ENCODE measurements at places on chromosomes 12 and 14.

DNA sequence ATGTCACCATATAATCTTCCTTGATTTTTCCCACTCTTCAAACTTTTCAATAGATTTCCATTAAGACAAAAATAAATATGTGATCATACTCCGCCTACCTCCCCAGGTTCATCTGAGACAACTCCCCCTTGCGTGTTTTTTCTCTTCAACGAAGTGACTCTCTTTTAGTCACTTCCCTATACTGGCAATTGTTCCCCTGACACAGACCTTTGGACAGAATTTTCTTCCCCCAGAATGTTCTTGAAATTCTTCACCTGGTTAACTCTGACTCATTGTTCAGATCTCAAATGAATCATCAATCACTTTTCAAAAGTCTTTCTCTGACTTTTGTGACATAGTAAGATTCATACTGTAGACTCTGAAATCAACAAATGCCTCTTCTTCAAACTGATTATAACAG is 727.3 kb upstream of the LMO3 start:
- DNase-seq = no peak

GRCh38 chr14:36915081-36915480 is 253.4 kb downstream of the PAX9 start:
- DNase-seq = no peak

GRCh38 chr14:69994002-69994401 is 114.8 kb downstream of the SMOC1 start:
- DNase-seq = no peak

- no peak for DNase-seq
These were observed 38.4 kb downstream of the IRF2BPL start for GRCh38 chr14:76990084-76990483.

GRCh38 chr12:64544371-64545080 is 65.8 kb upstream of the RASSF3 start:
- no peak for DNase-seq

- no peak for DNase-seq
These were observed 394.1 kb downstream of the C12orf75 start for GRCh38 chr12:105724641-105725040.

GRCh38 chr12:131088701-131089530 is 135.2 kb downstream of the ADGRD1 start:
- DNase-seq = no peak

DNA sequence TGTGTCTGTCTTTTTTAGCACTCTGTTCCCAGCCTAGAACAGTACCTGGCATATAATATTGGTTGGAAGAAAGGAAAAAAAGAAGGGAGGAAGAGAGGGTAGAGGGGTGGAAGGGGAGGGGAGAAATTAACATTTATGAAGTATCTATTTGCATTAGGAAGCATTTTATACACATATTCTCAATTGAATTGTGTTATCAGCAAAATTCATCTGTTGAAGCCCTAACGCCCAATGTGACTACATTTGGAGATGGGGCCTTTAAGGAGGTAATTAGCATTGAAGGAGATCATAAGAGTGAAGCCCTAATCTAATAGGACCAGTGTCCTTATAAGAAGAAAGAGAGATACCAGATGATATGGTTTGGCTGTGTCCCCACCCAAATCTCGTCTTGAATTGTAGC is 30.2 kb upstream of the FICD start:
- no peak for DNase-seq

DNA sequence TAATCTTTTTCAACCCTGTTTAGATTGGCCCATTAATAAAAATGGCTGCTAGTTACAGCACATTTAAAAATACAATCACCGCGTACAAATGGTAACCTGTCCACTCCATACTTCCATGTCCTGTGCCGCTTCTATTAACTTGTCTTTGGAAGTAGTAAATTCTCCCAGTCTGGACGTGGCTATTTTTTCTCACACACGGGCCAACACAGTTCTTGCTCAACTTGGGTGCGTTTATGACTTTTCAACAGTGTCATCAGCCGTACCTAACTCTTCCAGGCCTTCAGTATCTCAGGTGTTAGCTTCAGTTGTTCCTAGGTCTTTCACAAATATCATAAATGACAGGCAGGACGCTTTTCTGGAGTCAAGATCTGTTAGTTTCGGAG is 475 bp upstream of the PCNX1 start:
- no peak for DNase-seq

GRCh38 chr12:2633825-2634200 is 161.0 kb upstream of the FKBP4 start:
- no peak for DNase-seq

GRCh38 chr14:76955575-76956315 is 72.8 kb downstream of the IRF2BPL start:
- no peak for DNase-seq

DNA sequence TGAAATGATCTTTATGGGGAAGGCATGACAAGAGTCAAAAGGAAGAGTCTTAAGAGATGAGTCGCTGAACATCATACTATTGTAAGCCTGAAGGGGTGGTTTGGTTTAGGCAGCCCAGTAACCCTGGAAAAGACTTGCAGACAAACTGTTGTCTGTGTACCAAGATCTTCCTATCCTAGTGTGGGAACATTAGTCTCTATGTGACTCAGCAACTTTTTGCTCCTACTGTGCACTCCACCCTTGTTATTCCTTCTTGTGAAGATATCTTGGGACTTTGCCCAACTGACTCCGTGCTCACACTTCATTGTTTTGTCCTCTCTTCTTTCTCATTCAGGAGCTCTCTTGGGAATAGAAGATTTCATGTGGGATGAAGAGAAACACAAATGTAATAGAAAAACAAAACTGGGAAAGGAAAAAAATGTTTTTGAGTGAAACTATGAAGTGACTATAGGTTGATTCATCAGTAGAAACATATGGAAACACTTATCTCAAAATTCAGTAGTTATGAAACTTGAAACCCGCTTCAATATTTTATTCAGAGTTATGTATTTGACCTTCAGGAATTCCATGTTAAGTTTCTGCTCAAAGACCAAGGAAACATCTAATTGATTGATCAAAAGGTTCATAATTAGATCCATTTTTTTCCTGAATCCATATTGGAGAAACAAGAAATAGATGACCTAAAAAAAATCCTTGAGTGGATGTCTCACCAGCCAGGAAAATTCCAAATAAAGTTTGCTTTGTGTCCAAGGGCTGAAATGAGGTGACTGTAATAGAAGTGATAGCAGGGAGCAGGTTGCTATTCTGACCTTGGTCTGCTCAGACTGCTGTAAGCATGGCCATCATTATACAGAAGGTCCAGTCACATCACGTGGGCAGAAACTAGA is 67.2 kb downstream of the BTG1 start:
- DNase-seq = no peak

DNA sequence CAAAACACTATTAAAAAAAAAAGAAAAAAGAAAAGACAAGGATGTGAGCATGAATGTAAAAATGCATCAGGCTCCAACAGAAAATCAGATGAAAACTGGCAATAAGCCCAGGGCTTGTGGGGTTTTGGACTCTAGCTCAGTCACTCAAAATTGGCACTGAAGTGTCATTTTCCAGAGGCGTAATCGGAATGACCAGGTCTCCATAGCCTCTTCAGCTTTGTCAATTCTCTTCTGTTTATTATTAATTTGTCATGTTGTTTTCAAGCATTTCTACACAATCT is 137.2 kb upstream of the TRHDE start:
- no peak for DNase-seq

DNA sequence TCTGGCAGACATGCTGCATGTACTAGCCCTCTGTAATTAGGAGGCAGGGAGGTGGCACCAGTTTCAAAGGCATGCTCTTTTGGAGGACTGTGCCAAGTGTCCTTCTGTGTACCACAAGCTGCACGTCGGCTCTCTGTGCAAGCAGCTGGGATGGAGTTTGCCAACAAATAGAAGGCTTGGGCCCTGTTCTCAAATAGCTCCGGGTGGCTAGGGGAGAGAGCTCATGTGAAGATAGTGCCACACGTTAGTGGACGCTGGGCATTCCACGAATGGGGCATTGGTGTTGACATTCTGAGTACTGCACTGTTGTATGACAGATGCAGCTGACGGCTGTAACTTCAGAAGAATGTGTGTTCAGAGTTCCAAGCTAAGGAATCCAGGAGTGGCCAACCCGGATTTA is 4.4 kb downstream of the AACS start:
- no peak for DNase-seq

- DNase-seq = no peak
These were observed 4.8 kb downstream of the COPZ1 start for GRCh38 chr12:54329759-54330158.

DNA sequence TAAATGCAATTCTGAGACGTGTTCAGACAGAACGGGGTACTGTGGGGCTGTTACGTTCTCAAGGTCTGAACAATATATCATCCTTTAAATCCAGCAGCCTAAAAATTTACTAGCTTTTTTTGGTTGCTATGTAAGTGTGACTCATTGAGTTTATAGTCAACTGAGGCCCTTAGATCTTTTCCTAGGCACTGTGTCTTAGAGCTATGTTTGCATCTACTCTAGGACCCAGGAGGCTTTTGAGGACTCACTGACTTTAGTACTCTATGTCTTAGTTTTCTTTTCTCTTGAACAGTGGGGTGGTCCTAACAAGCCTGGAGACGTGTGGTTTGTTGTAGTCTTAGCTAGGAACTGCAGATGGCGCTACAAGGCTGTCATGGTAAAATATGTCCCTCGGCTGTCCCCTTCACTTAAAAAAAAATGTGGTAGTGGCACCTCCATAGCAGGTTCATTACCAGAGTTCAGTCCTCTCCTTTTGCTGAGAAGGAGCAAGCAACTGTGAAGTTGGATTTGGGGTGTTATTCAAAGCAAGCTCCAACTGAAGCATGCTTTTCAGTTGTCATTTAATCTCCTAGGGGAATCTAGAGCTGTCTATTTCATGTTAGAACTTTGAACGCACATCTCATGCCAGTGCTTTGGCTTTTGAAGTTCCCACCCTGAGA is 8.7 kb upstream of the SPATS2 start:
- no peak for DNase-seq

- no peak for DNase-seq
These were observed 39.9 kb downstream of the PPP4R3A start for GRCh38 chr14:91470216-91470615.

DNA sequence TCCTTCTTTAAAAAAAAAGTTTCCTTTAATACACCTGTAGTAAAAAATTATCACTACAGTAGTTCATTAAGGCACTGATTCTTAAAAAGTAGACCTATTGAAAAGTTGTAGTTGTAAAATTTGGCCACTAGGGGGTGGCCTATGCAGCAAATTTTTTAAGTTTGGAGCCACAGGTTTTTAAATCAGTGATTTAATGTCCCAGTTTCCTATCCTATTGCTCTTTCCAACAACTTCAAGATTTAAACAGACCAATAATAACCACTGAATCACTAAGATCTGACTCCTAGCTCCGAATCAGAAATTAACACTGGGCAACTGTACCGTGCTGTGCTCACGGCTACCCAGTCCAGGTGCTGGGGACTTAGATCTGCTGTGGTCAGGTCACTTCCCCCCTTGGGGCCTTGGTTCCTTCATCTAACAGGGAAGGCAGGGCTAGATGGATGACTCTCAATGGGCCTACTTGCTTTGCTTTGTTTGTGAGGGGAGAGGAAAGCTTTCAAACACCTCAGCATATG is 279.3 kb downstream of the MED13L start:
- DNase-seq = no peak

DNA sequence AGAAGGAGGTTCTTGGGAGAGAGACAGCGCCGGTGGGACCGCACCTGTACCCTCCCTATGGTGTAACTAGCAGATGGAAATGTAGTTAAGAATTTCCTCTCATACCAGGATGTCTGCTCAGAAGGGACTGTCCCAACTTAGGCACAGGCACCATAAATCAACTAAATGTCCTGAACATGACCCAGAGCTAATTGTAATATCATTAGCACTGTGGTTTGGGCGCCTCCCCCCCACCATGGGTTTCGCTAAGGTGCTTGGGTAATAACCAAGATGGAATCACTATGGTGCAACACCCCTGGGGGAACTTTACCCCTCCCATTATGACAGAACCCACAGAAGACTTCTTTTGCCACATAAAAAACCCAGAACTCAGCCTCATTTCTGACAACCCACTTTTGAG is 15.9 kb downstream of the ZNF641 start:
- no peak for DNase-seq

DNA sequence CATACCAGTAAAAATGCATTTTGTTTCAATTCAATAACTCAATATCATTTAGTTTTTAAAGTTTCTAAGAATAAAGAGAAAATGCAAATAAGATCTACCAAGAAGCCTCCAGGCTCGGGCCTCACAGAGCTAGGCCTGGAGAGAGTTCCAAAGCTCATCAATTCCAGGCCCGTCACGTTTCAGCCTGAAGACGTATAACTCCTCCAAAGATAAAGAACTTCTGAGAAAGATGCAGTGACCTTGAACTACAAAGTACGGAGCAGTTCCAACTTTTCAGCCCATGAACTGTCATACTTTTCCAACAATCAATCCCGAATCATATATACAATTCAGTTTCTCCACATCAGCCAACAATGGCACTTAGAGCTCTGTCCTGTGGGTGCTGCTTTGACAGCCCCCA is 17.8 kb downstream of the CORO1C start:
- no peak for DNase-seq

DNA sequence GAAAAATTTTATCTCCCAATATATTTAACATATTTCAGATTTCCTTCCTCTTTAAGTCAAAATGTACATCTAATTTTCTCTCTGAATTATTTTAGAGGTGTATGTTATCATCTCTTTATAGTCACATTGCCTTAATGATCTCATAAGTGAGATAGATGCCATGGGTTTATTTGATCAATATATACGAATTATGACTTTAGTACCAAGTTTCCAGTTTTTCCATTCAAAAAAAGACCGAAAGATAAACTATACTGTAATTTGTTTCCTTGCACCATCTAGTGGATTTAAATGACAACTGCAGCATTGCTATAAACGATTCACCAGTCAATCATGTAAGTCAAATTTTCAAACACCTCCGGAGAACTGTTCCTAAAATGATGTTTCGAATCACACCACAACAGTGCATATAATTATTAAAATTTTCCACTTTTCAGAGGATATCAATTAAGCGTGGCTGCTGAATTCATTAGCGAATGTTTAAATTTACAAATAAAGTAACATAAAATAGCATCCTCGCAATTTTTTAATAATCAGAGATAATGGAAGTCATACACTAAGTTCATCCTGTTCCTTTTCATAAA is 419 bp upstream of the ATXN7L3B start:
- DNase-seq = no peak

DNA sequence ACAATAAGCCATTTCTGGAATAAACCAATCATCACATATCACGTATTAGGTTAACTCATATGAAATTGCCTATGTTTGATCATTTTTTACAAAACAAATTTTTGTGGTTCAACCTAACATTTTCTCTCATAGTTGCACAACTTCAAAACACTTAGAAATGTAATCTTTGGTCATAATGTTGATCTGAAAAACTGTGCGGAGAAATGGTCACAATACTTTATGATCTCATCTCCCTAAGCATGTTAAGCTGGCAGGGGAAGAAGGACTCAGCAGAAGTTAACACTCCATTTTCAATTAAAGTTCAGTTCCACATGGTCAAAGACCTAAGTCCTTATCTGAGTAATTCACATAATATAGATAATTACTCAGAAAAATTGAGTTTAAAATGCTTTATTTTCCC is 194.8 kb downstream of the CAPZA3 start:
- DNase-seq = no peak

- no peak for DNase-seq
These were observed 52.3 kb downstream of the PPP2R5C start for GRCh38 chr14:101813833-101814232.

GRCh38 chr12:114439261-114439683 is 33.3 kb upstream of the TBX5 start:
- no peak for DNase-seq

Data from right cardiac atrium (tissue), 5 donors.